Amniotic stem cell (primary cell): ENCODE measurements at places on chromosomes 7 and 10.
A peak's percentile ranks its signal among the peaks of the same experiment; 100 is the strongest.

DNA sequence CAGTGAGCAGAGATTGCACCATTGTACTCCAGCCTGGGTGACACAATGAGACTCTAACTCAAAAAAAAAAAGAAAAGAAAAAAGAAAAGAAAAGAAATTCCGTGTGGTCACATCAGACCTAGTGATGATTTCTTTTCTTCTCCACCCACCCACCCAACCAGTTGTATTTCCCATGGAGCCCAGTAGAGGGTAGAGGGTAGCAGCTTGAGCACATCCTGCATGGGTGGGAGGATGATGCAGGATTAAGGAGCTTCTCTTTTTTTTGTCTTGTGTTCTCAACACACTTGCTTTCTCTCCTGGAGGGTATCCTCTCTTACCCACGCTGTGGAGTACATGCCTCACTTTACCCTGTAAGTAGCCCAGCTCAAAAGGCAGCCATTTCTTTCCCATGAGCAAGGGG, 118.6 kb upstream of the CARD11 start:
- DNase-seq = no peak

GRCh38 chr7:80642871-80643270, 4.4 kb downstream of the CD36 start:
- no peak for DNase-seq

DNA sequence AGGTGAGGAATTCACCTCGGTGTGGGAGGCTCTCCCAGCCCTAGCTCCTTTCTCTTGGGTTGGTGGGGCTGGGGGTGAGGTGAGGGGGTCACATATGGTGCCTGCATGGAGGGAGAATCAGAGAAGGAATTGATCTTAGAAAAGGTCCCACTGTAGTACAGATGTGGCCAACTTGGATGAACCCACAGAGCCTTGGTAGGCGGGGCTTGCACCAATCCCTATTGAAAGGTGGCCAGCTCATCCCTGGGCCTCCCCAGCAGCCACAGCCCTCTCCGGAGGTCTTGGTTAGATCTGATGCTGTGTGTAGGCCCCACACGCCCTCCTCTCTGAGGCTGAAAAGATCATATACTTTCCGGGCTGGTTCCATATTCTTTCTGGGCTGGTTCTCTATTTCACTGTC, 19.0 kb downstream of the HKDC1 start:
- DNase-seq = no peak

- DNase-seq = no peak
Observed at GRCh38 chr7:43467406-43467805, 115.5 kb upstream of the STK17A start.

DNA sequence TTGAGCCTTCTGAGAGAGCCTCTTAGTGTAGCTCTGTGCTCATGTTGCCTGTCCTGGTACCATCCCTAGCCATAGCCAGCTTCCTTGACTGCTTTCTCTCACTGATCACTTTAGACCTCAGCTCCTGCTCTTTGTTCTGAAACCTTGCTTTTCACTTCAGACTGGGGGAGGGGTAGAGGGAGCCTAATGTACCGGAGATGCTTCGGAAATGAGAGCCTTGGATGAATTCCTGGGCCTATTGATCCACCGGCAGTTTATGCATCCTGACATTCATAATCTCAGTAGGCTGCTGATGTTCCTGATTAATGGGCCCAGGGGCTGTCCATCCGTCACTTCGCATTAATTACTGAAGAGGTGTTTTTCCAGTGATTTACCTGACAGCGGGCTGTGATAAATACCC, 38.8 kb downstream of the R3HCC1L start:
- no peak for DNase-seq

- DNase-seq = no peak
Observed at GRCh38 chr7:134799377-134799776, 19.9 kb downstream of the CALD1 start.

- DNase-seq = no peak
Observed at GRCh38 chr10:76033457-76034196, 602.2 kb downstream of the LRMDA start.

DNA sequence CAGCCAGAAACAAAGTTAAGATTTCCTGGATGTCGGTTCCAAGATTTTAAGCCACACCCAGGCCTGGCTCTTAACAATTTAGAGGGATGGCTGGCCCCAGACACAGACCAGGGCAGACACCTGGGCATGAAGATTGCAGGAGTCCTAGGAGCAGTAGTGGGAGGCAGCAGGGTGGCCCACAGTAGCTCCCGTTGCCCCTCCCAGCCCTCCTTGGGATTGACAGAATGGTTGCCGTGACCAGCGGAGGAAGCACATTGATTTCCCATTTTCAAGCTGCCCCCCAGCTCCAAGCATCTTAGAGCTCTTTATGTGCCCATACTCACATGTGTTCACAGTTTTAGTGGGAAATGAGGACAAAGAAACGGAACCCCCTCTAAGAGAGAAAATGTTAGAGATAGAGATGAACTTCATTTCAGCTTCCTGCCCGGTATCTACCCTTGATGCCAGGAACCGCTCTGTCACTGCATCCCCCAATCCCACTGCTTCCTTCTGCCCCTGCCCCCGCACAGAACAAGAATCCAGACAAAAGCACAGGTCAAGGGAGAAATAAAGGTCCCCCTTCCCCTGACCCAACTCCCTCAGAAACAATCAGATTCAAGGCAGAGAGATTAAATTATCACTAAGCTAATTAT, 101.1 kb downstream of the PLXNA4 start:
- no peak for DNase-seq

- no peak for DNase-seq
Observed at GRCh38 chr7:47746468-47746867, 164.6 kb upstream of the TNS3 start.

DNA sequence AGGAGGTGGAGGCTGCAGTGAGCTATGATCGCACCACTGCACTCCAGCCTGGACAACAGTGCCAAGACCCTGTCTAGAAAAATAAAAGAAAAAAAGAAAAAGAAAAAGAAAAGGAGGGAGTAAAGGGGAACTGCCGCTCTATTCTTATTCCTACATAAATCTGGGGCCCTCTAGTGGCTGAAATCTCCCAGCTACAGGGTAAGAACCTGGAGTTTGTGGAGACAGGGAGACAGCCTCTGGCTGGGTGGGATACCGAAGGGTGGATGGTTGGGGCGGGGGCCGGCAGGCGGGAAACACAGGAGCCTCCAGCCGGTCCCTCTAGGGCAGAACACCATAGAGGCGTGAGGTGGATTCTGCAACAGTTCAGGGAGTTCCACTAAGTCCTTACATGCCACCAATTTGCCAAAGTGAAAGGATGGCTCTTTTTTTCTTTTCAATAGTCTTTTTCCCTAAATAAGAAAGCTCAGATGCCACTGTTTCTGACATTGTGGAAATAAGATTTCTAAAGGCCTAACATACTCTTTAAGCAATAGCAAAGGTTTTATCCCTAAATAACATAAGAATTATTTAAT, 117.3 kb downstream of the SVIL start:
- no peak for DNase-seq

DNA sequence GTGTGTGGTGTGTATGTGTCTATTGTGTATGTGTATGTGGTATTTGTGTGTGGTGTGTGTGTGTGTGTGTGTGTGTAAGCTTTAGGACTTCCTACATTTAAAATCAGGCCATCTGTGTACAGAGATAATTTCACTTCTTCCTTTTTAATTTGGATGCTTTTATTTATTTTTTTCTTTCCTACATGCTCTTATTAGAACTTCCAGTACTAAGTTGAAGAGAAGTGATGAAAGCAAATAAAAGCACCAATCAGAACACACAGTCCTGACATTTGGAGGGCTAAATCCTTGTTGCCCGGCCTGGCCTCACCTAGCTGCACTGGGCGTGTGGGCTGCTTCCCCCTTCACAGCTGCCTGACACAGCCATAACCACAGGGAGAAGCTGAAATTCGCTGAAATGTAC, 3.8 kb upstream of the MRC1 start:
- no peak for DNase-seq

GRCh38 chr7:95322396-95322795, 1.9 kb downstream of the PON1 start:
- DNase-seq = no peak

- DNase-seq = no peak
Observed at GRCh38 chr7:5767066-5767465, 14.4 kb downstream of the RNF216 start.

- no peak for DNase-seq
Observed at GRCh38 chr10:101351477-101351876, 2.5 kb upstream of the BTRC start.

DNA sequence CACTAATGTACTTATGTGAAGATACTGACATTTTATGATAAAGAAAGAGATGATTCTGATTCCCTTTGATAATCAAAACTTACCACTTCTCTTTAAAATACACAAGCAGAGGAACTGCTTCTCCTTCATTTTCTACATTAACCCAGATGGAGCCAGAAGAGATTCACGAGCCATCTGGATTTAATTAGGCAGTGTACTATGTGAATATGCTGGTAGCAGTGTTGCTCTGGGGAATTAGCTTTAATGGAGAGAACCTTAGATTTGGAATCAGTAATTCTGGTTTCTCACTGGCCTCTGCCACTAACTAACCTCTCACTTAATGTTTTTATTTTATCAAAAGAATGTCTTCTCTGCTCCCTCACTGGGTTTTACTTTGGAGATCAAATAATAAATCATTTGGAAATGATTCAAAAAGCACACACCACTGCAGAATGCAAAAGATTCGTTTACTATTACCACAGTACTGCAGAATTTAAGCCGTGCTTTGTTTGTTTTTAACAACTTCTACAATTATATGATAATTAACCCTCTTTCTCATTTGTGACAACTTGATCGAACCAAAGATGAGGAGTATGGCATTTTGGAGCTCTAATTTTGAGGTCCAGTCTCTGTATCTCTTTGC, 77.5 kb upstream of the PHYHIPL start:
- peak; percentile 26 for DNase-seq

- no peak for DNase-seq
Observed at GRCh38 chr10:110437351-110437605, 60.4 kb upstream of the DUSP5 start.

- DNase-seq = no peak
Observed at GRCh38 chr7:155372782-155373358, 75.2 kb downstream of the INSIG1 start.
